ENCODE measurements at places on chromosomes 11 and 22. TPM values are rescaled to one million over a fixed set of nuclear protein-coding genes. Genes with fewer than 3 reads are reported as not detected.

GRCh38 chr11:2881981-2882375 lies 3.6 kb downstream of the CDKN1C start:
- peaks cover 25% of the 10 kb centered on the region for H3K4me1 ChIP-seq
- no peaks in the 10 kb centered on the region for H3K36me3 ChIP-seq
- no peaks in the 10 kb centered on the region for H3K27me3 ChIP-seq
- no peak for DNase-seq
- H3K27ac ChIP-seq, result peak overlapping the region; percentile 12

Gene HSPB2
- total RNA-seq, result 3.4 TPM

DNA sequence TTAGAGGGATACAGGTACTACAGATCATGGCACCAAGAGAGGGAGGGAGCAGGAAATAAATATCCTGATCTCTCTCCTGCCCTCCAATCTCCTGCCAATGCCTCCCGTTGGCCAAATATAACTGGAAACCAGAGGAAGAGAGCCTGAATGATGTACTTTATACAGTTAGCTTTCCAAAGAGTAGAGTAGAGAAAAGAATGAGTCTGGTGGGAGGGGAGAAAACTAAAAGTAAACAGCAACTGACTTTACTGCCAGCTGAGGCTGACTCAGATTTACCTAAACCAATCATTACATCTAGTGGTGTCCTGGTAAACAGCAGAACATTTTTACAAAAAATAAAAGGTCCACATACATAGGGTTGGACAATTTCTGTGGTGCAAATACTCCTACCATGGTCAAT lies 5.1 kb downstream of the MPZL3 start:
- H3K4me3 ChIP-seq, result no peak overlapping the region
- no peaks in the 10 kb centered on the region for H3K36me3 ChIP-seq
- no peaks in the 10 kb centered on the region for H3K4me1 ChIP-seq
- no peak overlapping the region for H3K27ac ChIP-seq
- no peaks in the 10 kb centered on the region for H3K27me3 ChIP-seq

DNA sequence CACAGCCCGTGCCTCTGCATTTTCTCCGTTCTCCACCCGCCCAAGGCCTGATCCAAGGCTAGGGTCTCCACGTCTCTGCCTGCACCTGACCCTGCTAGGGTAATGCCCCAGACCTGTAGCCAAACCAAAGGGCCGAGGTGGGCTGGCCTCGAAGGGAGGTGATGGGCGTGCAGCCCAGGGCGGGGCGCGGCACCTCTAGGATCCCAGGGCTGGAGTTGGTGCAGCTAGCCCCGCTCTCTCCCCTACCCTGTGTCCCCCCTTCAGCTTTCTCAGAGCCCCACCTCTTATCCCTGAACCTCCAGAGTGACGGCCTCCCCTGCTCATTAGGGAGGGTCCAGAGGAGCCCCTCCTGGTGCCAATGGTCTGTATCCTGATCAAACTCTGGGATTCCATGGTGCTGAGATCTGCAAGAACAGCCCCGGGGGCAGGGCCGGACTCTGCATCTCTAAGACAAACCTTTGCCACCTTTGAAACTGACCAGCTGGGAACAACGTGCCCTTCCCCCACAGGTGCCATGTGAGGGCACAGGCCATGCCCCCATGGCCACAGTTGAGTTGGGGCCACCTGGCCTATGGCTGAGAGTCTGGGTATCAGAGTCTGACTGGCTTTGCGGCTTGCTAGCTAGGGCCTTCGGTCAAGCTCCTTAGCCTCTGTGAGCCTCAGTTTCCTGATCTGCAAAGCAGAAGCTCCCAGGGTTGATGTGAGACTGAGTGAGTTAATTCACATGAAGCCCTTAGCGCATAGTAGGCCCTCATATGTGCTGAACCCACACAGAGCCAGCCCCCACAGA lies 23.1 kb upstream of the CBX7 start:
- H3K4me3 ChIP-seq, result peak overlapping the region; percentile 11
- DNase-seq, result no peak
- peak overlapping the region; percentile 70 for H3K27ac ChIP-seq

GRCh38 chr22:44759001-44759400 lies 6.6 kb downstream of the ARHGAP8 start:
- H3K4me1 ChIP-seq, result no peaks in the 10 kb centered on the region
- peaks cover 8% of the 10 kb centered on the region for H3K27me3 ChIP-seq
- DNase-seq, result no peak
- no peak overlapping the region for H3K27ac ChIP-seq
- H3K4me3 ChIP-seq, result no peak overlapping the region

Gene OR4A47
- not detected for total RNA-seq

DNA sequence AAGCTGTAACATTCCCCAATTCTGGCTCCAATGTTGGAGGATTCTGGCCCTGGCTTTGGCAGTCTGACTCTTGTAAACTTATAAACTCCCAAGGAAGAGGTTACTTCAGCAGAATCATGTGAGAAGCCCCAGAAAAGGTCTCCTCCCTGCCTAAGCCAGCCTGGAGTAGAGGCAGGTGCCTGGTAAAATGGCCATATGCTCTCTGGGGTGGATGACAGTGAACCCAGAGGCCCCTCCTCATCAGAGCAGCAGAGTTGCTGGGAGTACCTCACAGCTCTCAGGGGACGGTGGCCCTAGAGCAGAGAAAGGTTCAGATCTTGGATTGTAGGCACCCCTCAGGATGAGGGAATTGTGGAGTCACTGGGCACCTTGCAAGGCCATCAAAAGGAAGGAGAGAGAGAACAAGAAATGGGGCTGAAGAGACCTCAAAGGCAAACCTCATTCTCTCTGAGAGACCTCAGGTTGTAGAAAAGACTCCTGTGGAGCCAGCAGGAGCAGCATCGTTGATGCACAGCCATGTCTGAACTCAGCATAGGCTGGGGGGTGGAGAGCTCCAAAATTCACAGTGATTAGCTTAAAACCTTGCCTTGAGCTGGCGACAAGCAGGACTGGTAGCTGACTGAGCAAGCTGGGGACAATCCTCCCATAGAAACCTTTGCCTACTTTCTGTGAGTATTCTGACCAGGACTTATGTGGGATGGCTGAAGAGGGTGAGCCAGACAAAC lies 4.9 kb upstream of the P2RY6 start:
- H3K36me3 ChIP-seq, result no peaks in the 10 kb centered on the region
- H3K4me3 ChIP-seq, result no peak overlapping the region
- no peak for DNase-seq
- H3K27me3 ChIP-seq, result peaks cover 2% of the 10 kb centered on the region

DNA sequence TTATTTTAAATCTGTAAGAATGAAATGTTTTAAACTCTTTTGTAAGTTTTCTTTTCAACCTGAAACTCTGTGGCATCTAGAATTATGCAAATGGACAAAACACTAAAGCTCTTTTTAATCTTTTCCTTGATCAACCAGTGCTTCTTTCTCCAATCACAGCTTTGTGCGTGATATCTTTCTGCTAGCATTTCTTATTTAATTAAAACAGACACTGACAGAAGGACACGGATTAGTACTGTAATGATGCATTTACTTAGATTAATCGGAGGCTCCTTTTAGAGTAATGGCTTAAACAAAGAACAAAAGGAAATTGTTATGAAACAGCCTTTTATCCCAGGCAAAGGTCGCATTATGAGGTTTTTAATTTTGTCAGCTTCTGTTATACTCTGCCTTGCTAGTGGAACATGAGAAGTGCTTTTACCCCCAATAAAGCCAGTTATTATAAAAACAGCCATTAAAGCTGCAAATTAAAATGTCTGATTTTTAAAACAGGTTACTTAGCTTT lies 48.5 kb upstream of the SOX6 start:
- no peaks in the 10 kb centered on the region for H3K36me3 ChIP-seq
- H3K4me3 ChIP-seq, result no peak overlapping the region
- H3K27me3 ChIP-seq, result no peaks in the 10 kb centered on the region
- no peak overlapping the region for H3K27ac ChIP-seq
- H3K4me1 ChIP-seq, result peaks cover 12% of the 10 kb centered on the region

- H3K36me3 ChIP-seq, result no peaks in the 10 kb centered on the region
- no peak for DNase-seq
- no peak overlapping the region for H3K4me3 ChIP-seq
These were observed 61.8 kb upstream of the UBASH3B start for GRCh38 chr11:122593473-122594420.

Gene RASD2
- total RNA-seq, result 2.0 TPM

Gene OR4A16
- not detected for total RNA-seq

Gene SYT7
- 0.95 TPM for total RNA-seq

DNA sequence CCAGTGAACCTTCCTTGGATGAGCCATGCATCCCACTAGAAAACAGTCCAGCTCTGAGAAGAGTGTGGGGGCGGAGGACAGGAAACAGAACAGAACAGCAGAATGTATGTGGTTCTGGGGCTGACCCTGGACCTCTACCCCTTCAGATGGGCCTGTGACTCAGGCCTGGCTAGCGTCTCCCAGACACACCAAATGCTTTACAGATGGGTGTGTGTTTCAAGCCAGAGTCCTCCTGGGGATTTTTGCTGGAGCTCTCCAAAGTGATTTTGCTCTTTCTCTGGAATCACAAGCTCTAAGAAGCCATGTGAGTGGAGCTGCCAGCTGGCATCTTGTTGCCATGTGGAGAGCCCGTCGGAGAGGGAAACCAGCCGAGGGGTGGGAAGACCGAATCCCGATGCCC lies 13.2 kb upstream of the C1QTNF4 start:
- H3K36me3 ChIP-seq, result no peaks in the 10 kb centered on the region
- no peak overlapping the region for H3K4me3 ChIP-seq
- no peaks in the 10 kb centered on the region for H3K27me3 ChIP-seq
- DNase-seq, result no peak
- H3K27ac ChIP-seq, result no peak overlapping the region

DNA sequence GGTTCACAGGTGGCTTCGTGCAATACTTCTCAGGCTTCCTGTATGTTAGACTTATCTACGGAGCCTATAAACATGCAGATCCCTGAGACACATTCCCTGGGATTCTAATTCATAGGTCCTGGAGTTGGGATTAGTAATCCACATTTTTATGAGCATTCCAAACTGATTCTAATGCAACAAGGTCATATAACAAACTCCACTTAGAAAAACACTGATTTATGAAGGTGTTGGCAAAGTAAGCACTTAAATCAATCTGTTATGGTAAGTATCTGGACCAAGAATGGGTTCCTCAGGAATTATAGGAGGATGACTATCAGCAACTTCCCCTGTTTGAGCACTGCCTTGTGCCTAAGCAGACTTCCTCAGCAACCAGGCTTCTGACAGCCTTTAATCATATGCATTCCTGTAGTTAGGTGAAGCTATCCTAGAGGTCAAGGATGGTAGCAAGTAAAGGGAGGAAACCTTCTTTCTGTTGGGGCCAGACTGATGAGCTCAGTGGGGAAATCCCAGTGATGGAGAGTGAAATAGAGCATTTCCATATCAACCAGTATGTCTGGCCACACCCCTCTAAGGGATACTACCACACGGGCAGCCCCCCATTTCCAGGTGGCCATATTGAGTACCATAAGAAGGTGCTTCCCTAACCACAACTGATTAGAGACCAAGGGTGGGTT lies 89.6 kb downstream of the RASSF10 start:
- no peaks in the 10 kb centered on the region for H3K27me3 ChIP-seq
- no peak overlapping the region for H3K27ac ChIP-seq
- no peak for DNase-seq
- H3K4me3 ChIP-seq, result no peak overlapping the region

- H3K4me3 ChIP-seq, result no peak overlapping the region
- H3K27ac ChIP-seq, result no peak overlapping the region
- no peak for DNase-seq
- no peaks in the 10 kb centered on the region for H3K36me3 ChIP-seq
- no peaks in the 10 kb centered on the region for H3K27me3 ChIP-seq
- no peaks in the 10 kb centered on the region for H3K4me1 ChIP-seq
These were observed 40.3 kb upstream of the E2F8 start for GRCh38 chr11:19281041-19281440.

DNA sequence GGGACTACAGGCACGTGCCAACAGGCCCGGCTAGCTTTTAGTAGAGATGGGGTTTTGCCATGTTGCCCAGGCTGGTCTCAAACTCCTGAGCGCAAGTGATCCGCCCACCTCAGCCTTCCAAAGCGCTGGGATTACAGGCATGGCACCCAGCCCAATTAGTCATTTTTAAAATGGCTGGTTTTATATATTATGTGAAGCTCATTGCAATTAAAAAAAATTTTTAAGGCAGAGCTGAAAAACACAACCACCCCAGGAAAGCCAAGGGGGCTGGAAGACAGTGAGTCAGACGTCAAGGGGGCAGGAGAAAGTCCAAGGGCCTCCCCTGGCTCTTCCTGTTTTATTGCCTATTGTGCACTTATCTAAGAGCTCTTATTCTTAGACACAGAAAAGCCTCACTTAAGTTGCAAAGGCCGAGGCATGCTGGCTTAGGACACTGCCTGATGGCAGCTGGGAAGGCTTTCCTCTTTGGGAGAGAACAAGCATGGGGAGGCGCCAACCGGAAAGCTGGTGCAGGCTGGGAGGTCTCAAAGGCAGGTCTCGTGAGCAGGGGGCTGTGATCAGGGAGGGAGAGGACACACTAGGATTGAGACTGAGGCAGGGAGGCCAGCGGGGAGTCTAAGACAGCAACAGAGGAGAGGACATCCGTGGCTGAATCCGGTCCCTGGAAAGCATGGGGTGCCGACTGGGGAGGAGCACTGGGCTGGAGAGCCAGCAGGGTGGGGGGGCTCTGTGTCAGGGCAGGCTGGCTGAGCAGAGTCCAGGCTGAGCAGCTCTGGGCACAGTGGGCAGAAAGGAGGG lies 11.1 kb upstream of the OSM start:
- H3K36me3 ChIP-seq, result no peaks in the 10 kb centered on the region
- H3K4me3 ChIP-seq, result no peak overlapping the region
- no peaks in the 10 kb centered on the region for H3K4me1 ChIP-seq
- H3K27ac ChIP-seq, result no peak overlapping the region
- DNase-seq, result no peak

DNA sequence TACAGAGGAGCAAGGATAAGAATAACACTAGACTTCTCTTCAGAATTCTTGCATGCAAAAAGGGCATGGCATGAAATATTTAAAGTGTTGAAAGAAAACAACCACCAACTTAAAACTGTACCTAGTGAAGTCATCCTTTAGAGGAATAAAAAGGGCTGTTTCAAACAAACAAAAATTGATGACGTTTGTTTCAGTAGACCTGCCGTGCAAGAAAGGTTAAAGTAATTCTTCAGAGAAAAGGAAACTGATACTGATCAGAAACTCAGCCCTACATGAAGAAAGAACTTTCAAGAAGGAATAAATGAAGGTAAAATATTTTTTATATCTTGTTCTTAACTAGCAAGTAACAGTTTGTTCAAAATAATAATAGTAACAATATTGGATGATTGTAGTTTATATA lies 27.5 kb downstream of the MRGPRX2 start:
- no peak overlapping the region for H3K27ac ChIP-seq
- no peak for DNase-seq
- no peaks in the 10 kb centered on the region for H3K4me1 ChIP-seq
- H3K36me3 ChIP-seq, result no peaks in the 10 kb centered on the region
- no peaks in the 10 kb centered on the region for H3K27me3 ChIP-seq
- no peak overlapping the region for H3K4me3 ChIP-seq

DNA sequence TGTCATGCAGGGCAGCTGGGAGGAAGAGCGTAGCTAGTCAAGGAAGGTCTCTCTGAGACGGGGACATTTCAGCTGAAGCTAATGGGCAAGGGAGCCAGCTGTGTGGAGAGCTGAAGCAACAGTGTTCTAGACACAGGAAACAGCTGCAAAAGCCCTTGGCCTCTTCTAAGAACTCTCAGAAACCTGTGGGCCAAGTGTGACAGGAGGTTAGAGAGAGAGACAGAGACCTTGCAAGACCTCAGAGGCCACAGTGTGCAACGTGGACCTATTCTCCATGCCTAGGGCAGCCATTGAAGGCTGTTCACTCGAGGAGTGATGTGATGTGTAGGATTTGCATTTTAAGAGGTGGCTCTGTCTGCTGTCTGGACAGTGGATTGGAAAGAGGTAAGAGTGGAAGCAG lies 48.7 kb upstream of the TNRC6B start:
- no peaks in the 10 kb centered on the region for H3K36me3 ChIP-seq
- no peak overlapping the region for H3K4me3 ChIP-seq
- H3K27me3 ChIP-seq, result no peaks in the 10 kb centered on the region
- no peak overlapping the region for H3K27ac ChIP-seq
- H3K4me1 ChIP-seq, result peaks cover 9% of the 10 kb centered on the region
- DNase-seq, result no peak

All from gastrocnemius medialis (tissue), 4 donors.